Neural progenitor cell (in vitro differentiated cells): ENCODE measurements at places on chromosomes 2 and 18. TPM values are rescaled to one million over a fixed set of nuclear protein-coding genes. Genes with fewer than 3 reads are reported as not detected.

GRCh38 chr18:45236676-45237075, 378.6 kb upstream of the SLC14A2 start:
- H3K27me3 ChIP-seq, result no peaks in the 10 kb centered on the region
- no peak overlapping the region for H3K27ac ChIP-seq
- H3K4me1 ChIP-seq, result no peaks in the 10 kb centered on the region
- H3K36me3 ChIP-seq, result no peaks in the 10 kb centered on the region
- DNase-seq, result no peak
- H3K4me3 ChIP-seq, result no peak overlapping the region

- DNase-seq, result no peak
- H3K36me3 ChIP-seq, result no peaks in the 10 kb centered on the region
- H3K4me3 ChIP-seq, result no peak overlapping the region
- no peaks in the 10 kb centered on the region for H3K27me3 ChIP-seq
These were observed 160.8 kb downstream of the PMAIP1 start for GRCh38 chr18:60060578-60060977.

- no peak overlapping the region for H3K27ac ChIP-seq
- H3K36me3 ChIP-seq, result no peaks in the 10 kb centered on the region
- H3K4me1 ChIP-seq, result no peaks in the 10 kb centered on the region
- DNase-seq, result no peak
These were observed 54.9 kb upstream of the SLC5A7 start for GRCh38 chr2:107931412-107931811.

DNA sequence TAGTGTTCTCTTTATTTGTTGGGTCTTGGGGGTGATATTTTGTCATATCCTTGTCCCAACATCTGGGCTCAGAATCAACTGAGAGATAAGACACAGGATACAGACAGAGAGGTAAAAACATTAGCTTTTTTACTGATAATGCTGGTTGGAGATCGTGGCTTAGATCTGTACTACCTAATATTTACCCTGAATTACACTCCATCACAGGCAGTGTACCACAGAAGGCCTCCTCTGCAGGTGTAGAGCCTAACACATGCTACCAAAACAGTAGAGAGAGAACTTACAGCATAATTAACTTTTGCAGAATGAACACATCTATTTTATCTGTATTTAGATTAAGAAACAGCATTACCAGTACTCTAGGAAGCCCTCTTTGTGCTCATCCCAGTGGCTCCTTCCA, 6.8 kb downstream of the AGPS start:
- no peaks in the 10 kb centered on the region for H3K27me3 ChIP-seq
- no peak overlapping the region for H3K27ac ChIP-seq
- no peaks in the 10 kb centered on the region for H3K36me3 ChIP-seq
- H3K4me1 ChIP-seq, result peaks cover 1% of the 10 kb centered on the region
- H3K4me3 ChIP-seq, result no peak overlapping the region

- peaks cover 30% of the 10 kb centered on the region for H3K4me1 ChIP-seq
- no peaks in the 10 kb centered on the region for H3K36me3 ChIP-seq
These were observed 6.1 kb upstream of the RAB17 start for GRCh38 chr2:237596520-237597195.

DNA sequence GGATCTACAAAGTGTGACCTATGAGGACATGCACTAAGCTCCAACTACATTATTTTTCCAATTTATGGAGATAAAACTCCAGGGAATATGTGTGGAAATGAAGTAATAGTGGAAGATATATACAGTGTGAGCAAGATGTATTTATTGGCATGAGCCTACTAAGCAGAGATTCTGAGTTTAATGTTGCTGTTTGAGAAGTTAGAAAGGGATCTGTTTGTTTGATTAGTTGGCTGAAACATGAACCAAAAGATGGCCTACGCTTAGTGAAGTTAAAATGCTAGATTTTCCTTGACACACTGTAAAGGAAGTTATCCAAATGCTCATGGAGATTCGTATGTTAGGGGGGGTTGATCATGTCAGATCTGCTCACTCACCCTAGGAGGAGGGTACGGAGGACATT, 621.7 kb downstream of the TMEM182 start:
- no peaks in the 10 kb centered on the region for H3K27me3 ChIP-seq
- H3K4me3 ChIP-seq, result no peak overlapping the region
- no peaks in the 10 kb centered on the region for H3K36me3 ChIP-seq

DNA sequence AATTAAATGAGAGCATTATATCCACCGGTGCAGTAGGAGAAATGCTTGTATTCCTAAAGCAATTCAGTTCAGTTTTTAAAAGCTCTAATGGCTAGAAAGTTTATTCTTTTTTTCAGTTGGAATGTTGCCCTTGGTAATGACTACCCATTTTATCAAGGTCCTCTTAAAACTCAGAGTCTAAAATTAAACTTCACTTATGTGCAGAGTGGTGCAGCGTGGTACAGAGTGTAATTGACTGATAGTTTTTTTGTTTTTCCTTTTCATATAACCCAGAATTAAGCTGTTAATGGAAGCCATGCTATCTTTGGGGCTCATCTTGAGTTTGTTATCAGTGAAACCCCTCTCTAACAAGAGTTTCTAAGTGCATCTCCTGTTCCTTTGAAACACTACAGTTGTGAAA, 21.4 kb downstream of the NCOA1 start:
- H3K27ac ChIP-seq, result no peak overlapping the region
- H3K4me3 ChIP-seq, result no peak overlapping the region
- H3K27me3 ChIP-seq, result no peaks in the 10 kb centered on the region
- DNase-seq, result no peak
- no peaks in the 10 kb centered on the region for H3K36me3 ChIP-seq

DNA sequence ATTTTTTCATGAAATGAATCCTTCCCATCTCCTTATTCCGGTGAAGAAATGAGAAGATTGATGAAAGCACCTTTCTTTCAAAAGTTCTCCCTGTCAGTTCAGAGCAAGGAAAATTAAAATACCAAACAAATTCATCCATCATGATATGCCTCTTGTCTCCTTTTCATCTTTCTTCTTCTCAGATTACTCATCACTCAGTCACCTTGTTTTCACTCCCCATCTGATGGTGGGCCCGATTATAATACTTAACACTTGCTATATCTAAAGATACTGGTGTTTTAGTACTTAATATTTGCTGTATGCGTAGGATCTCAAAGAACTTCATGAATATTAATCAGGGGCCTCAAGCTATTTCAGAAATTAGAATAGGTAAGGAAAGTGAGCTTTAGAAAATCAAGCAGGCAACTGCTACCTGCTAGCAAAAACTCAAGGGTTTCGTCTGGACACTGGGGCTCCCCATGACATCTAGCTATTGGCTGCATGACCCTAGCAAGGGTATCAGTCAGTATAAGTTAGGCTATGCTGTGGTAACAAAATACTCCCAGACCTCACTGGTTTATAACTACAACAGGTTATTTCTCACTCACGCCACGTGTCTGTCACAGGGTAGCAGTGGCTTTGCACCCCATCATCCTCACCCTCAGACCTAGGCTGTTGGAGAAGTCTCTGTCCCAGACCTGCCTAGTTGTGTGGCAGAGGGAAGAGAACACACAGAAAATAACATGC, 39.0 kb upstream of the RNF152 start:
- H3K27ac ChIP-seq, result no peak overlapping the region
- H3K27me3 ChIP-seq, result no peaks in the 10 kb centered on the region
- no peaks in the 10 kb centered on the region for H3K36me3 ChIP-seq
- peaks cover 9% of the 10 kb centered on the region for H3K4me1 ChIP-seq
- no peak for DNase-seq

GRCh38 chr2:25365241-25365640, 23.5 kb upstream of the DNMT3A start:
- H3K4me1 ChIP-seq, result peaks cover 22% of the 10 kb centered on the region
- H3K36me3 ChIP-seq, result no peaks in the 10 kb centered on the region
- H3K27me3 ChIP-seq, result peaks cover 52% of the 10 kb centered on the region
- H3K27ac ChIP-seq, result no peak overlapping the region

GRCh38 chr2:210860276-210860675, 303.9 kb downstream of the CPS1 start:
- H3K4me1 ChIP-seq, result peaks cover 18% of the 10 kb centered on the region
- H3K4me3 ChIP-seq, result no peak overlapping the region
- DNase-seq, result no peak
- no peaks in the 10 kb centered on the region for H3K36me3 ChIP-seq
- no peak overlapping the region for H3K27ac ChIP-seq

DNA sequence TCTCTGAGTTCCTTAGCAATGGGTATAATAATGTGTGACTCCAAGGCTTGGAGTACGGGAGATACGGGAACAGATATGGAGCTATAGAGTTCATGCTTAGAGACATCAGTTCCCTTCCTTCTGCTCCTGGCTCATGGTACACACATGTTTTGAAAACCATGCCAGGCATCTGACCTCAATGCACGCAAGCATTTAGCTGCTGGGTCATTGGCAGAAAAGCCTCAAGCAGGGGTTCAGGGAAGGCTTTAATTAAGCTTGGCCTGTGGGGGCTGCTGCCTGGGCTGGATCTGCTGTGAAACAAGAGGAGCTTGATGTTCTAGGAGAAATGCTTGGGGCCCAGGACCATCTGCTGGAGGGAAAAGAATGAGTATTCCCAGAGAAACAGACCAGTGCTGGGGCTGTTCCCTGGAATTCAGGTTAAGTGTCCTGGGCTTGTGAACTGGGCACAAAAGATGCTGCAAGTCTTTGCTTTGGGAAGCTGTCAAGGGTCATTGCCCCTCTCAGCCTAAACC, 3.2 kb downstream of the ALLC start:
- H3K27me3 ChIP-seq, result no peaks in the 10 kb centered on the region
- no peak overlapping the region for H3K4me3 ChIP-seq
- H3K36me3 ChIP-seq, result no peaks in the 10 kb centered on the region
- H3K27ac ChIP-seq, result no peak overlapping the region

- DNase-seq, result no peak
- H3K4me3 ChIP-seq, result peak overlapping the region; percentile 96
- no peak overlapping the region for H3K27ac ChIP-seq
- no peaks in the 10 kb centered on the region for H3K36me3 ChIP-seq
- H3K27me3 ChIP-seq, result no peaks in the 10 kb centered on the region
- peaks cover 21% of the 10 kb centered on the region for H3K4me1 ChIP-seq
These were observed 2.0 kb upstream of the SETBP1 start for GRCh38 chr18:44678725-44679055.

- no peak for DNase-seq
- no peaks in the 10 kb centered on the region for H3K36me3 ChIP-seq
- peaks cover 8% of the 10 kb centered on the region for H3K4me1 ChIP-seq
- H3K27me3 ChIP-seq, result no peaks in the 10 kb centered on the region
These were observed 303.5 kb upstream of the ACVR2A start for GRCh38 chr2:147541314-147541713.

- no peak overlapping the region for H3K27ac ChIP-seq
- no peak overlapping the region for H3K4me3 ChIP-seq
- H3K36me3 ChIP-seq, result no peaks in the 10 kb centered on the region
- DNase-seq, result no peak
These were observed 81.6 kb upstream of the TMEM17 start for GRCh38 chr2:62587592-62587991.

GRCh38 chr2:238873841-238874240, 26.0 kb downstream of the TWIST2 start:
- no peak overlapping the region for H3K4me3 ChIP-seq
- peaks cover 6% of the 10 kb centered on the region for H3K4me1 ChIP-seq
- H3K27ac ChIP-seq, result no peak overlapping the region
- no peaks in the 10 kb centered on the region for H3K27me3 ChIP-seq
- H3K36me3 ChIP-seq, result no peaks in the 10 kb centered on the region
- DNase-seq, result no peak

DNA sequence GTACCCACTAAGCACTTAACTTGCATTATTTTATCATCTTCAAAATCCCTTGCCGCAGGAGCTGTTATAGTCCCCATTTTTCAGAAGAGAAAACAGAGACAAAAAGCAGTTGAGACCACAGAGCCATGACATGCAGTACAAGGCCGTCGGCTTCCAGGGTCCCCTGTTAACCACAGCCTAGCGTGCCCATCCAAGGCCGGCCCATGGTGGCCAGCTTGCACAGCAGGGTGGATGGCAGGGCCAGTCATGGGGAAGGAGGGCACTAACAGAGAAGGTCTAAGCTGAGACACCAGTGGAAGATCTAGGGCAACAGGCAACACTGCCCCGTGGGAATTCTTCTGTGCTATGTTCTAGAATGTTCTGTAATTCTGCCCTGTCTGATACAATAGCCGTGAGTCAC, 192.6 kb upstream of the ID2 start:
- no peak for DNase-seq
- peaks cover 37% of the 10 kb centered on the region for H3K4me1 ChIP-seq
- H3K4me3 ChIP-seq, result no peak overlapping the region
- H3K36me3 ChIP-seq, result no peaks in the 10 kb centered on the region
- H3K27me3 ChIP-seq, result no peaks in the 10 kb centered on the region

GRCh38 chr2:167264380-167264779, 376.1 kb downstream of the XIRP2 start:
- H3K4me1 ChIP-seq, result no peaks in the 10 kb centered on the region
- H3K27ac ChIP-seq, result no peak overlapping the region
- peak; percentile 35 for DNase-seq
- H3K27me3 ChIP-seq, result no peaks in the 10 kb centered on the region
- H3K4me3 ChIP-seq, result no peak overlapping the region

GRCh38 chr2:197189426-197190099, 121.0 kb downstream of the ANKRD44 start:
- H3K4me3 ChIP-seq, result no peak overlapping the region
- peak; percentile 62 for DNase-seq
- H3K27me3 ChIP-seq, result no peaks in the 10 kb centered on the region
- no peaks in the 10 kb centered on the region for H3K36me3 ChIP-seq
- no peak overlapping the region for H3K27ac ChIP-seq

- H3K4me3 ChIP-seq, result no peak overlapping the region
- no peaks in the 10 kb centered on the region for H3K36me3 ChIP-seq
- H3K27me3 ChIP-seq, result no peaks in the 10 kb centered on the region
- no peak overlapping the region for H3K27ac ChIP-seq
These were observed 196.1 kb downstream of the LTBP1 start for GRCh38 chr2:33142810-33143209.

- no peaks in the 10 kb centered on the region for H3K36me3 ChIP-seq
- peak; percentile 45 for DNase-seq
- H3K27ac ChIP-seq, result no peak overlapping the region
- no peaks in the 10 kb centered on the region for H3K27me3 ChIP-seq
- no peak overlapping the region for H3K4me3 ChIP-seq
These were observed 42.4 kb upstream of the DDX18 start for GRCh38 chr2:117771969-117772630.

DNA sequence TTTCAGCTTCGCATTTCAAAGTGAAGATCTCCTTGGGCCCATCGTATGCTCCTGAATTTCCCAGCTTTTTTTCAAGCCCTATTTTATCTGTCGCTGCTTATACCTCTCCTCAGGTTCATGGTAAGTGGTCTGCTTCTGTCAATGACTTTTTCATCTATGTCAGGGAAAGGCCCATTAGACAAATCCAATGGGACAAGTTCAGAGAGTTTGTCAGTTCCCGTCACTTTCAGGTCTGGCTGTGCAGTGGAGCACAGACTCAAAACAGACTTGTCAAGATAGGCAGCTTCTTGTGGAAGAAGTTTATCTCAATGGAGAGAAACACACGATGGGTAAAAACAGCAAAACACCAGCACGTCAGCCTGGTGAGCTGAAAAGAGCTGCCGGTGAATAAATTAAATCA, 100.9 kb upstream of the KLF7 start:
- no peaks in the 10 kb centered on the region for H3K36me3 ChIP-seq
- H3K27ac ChIP-seq, result no peak overlapping the region
- no peaks in the 10 kb centered on the region for H3K4me1 ChIP-seq
- DNase-seq, result no peak
- H3K4me3 ChIP-seq, result no peak overlapping the region
- no peaks in the 10 kb centered on the region for H3K27me3 ChIP-seq

Gene G6PC2
- total RNA-seq, result not detected in 2 replicates

Gene KCNJ13
- 19.6 and 21.9 TPM in 2 replicates for total RNA-seq

Gene CRYBA2
- total RNA-seq, result not detected in 2 replicates

Gene UGT1A3
- not detected in 2 replicates for total RNA-seq

Gene TTC39C
- 26.1 and 27.6 TPM in 2 replicates for total RNA-seq

Gene FBXO41
- 1.5 and 6.3 TPM in 2 replicates for total RNA-seq

Gene ANKRD30BL
- total RNA-seq, result not detected in 2 replicates

Gene GALNT13
- total RNA-seq, result 4.3 and 5.9 TPM in 2 replicates

Gene PAX8
- total RNA-seq, result 1.4 and 2.9 TPM in 2 replicates

Gene PCBP1
- total RNA-seq, result 62.0 and 82.0 TPM in 2 replicates

Gene DTYMK
- 43.4 and 59.9 TPM in 2 replicates for total RNA-seq

Gene MAP2
- total RNA-seq, result 95.0 and 102 TPM in 2 replicates
